WTC11 (cell line): ENCODE measurements at places on chromosomes 11 and 22. TPM values are rescaled to one million over a fixed set of nuclear protein-coding genes. Genes with fewer than 3 reads are reported as not detected.

DNA sequence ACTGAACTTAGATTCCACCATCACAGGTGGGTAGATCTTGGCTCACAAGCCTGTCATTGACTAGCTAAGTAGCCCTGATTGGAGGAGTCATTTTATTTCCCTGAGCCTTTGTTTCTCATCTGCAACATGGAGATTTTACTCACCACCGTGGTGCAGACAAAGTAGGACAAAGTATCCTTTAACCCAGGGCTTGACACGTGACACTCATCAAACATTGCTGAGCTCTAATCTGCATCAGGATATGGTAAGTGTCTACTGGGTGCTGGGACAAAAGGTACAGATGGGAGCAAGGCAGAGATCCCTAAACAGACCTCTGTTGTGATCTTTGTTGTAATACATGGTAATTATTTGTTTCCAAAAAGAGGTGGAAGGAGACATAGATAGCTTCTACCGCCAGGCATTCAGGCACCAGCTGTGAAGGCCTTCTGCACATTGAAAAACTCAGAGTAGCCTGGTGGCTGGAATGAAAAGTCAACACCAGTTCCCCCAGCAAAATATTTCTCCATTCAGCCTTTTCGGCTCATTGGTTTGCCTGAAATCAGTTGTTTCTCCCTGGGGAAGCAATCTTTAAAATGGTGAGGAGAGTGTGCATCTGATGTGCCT lies 18.3 kb upstream of the MICAL2 start:
- no peak for DNase-seq

Gene CDC42EP1
- total RNA-seq, result 9.6 to 12.7 TPM (median 10.4 TPM) in 3 replicates

Gene PCNX3
- 44.6 to 51.6 TPM (median 45.8 TPM) in 3 replicates for total RNA-seq

DNA sequence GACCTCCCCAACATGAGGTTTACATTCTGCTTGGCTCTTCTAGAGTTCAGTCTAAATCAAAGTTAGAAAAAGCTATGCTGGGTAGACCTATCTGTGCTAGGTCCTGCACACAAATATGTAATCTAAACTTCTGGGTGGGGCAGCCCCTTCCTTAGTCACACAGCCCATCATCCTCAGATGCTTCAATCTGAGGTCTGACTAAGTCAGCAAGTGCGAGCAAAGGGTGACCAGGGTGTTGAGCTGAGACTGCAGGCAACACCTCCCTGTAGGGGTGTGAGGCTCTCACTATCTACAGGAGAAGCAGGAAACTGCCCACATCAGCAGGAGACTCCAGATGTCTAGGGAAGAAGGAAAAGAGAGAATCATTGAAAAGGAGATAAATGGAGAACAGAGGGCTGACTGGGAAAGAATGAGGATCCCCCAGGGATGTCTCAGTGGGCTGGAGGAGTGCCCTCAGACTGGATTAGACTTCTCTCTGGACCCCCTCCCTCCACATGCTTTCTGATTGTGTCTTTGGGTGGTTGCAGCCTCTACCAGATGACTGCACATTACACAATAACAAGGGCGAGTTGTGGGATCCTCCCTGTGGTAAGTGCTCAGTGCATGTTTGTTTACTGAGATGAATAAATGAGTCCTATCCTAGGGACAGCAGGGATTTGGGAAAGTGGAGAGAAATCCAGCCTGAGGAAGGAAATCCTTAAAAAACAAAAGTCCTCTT lies 266.2 kb upstream of the PLET1 start:
- no peak for DNase-seq

Gene BDNF
- 4.6 to 5.0 TPM (median 4.8 TPM) in 3 replicates for total RNA-seq

Gene GLYATL2
- total RNA-seq, result 0.14 to 0.37 TPM (median 0.20 TPM) in 3 replicates

Gene MIEF1
- 31.5 to 38.7 TPM (median 31.9 TPM) in 3 replicates for total RNA-seq

- peak; percentile 25 for DNase-seq
These were observed 100.0 kb downstream of the GRIK4 start for GRCh38 chr11:120611581-120611980.

Gene MRGPRF
- total RNA-seq, result 3.8 to 6.5 TPM (median 5.5 TPM) in 3 replicates

DNA sequence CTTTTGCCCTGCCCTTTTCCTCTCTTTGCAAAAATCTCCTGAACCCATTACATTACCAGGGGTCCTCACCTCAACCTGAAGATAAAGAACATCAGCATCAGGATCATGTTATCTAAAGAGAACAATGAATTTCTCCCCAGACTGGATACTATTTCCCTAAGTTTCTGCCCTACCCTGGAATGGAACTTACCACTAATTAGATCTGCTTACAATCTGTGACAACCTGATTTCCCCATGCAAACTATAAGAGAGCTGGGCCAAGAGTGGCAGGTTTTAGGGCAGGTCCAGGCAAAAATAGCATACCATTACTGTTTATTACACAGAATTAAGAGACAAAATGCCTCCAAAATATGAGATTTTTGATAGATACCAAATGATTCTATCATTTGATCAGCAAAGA lies 58.0 kb upstream of the GDPD4 start:
- no peak for DNase-seq

Gene RFPL2
- total RNA-seq, result 0.39 to 0.48 TPM (median 0.41 TPM) in 3 replicates

- no peak for DNase-seq
These were observed 18.6 kb downstream of the TUBGCP6 start for GRCh38 chr22:50226063-50226874.

Gene C22orf15
- 2.7 to 3.6 TPM (median 3.5 TPM) in 3 replicates for total RNA-seq

Gene MN1
- 16.3 to 21.3 TPM (median 16.7 TPM) in 3 replicates for total RNA-seq

- no peak for DNase-seq
These were observed 15.3 kb downstream of the RTN4RL2 start for GRCh38 chr11:57475671-57476046.

- peak; percentile 35 for DNase-seq
These were observed 76.9 kb downstream of the DSCAML1 start for GRCh38 chr11:117720061-117720511.

Gene SHANK2
- total RNA-seq, result 57.5 to 69.3 TPM (median 64.8 TPM) in 3 replicates

Gene HBE1
- 1.5 to 3.1 TPM (median 1.7 TPM) in 3 replicates for total RNA-seq

DNA sequence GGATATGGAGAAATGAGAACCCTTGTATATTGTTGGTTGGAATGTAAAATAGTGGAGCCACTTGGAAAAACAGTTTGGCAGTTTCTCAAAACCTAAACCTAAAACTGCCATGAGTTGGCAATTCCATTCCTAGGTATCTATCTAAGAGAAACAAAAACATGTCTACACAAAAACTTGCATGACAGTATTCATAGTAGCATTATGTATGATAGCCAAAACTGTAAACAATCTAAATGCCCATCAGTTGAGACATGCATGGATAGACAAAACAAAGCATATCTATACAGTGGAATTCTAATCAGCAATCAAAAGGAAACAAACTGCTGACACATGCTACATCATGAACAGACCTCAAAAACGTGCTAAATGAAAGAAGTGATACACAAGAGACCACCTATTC lies 34.9 kb downstream of the TRAF6 start:
- DNase-seq, result no peak

Gene CAPN5
- 24.0 to 27.4 TPM (median 24.3 TPM) in 3 replicates for total RNA-seq

- DNase-seq, result no peak
These were observed 228.6 kb upstream of the DDI1 start for GRCh38 chr11:103807806-103808205.

Gene TRPM5
- total RNA-seq, result 0.07 to 0.09 TPM in 2 of 3 replicates, not detected in the other

- no peak for DNase-seq
These were observed 204.9 kb downstream of the LARGE1 start for GRCh38 chr22:33715237-33715985.

GRCh38 chr11:102114032-102114431 lies 3.8 kb downstream of the YAP1 start:
- DNase-seq, result no peak

GRCh38 chr11:102891736-102892135 lies 17.0 kb upstream of the MMP12 start:
- no peak for DNase-seq

Gene YPEL1
- total RNA-seq, result 7.7 to 17.7 TPM (median 15.5 TPM) in 3 replicates

- no peak for DNase-seq
These were observed 28.7 kb downstream of the EIF3F start for GRCh38 chr11:8015753-8016239.

Gene RBM4B
- 14.1 to 21.3 TPM (median 20.3 TPM) in 3 replicates for total RNA-seq

DNA sequence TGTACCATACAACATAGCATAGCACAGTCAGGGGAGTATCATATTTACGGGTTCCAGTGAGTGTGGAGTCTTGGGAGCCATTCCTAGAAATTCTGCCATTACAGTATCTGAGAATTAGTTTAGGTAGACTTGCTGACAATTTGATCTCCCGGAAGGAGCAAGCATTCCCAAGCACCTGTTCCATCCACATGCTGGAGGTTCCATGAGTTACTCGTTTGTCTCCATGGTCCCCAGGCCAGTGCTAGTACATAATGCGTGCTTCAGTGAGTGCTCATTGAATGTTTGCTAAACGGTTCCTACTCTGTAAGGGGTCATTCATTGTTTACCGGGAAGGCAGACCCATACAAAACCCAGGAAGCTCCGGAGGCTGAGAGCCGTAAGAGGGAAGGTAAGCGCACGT lies 27.4 kb upstream of the MYOD1 start:
- DNase-seq, result no peak

DNA sequence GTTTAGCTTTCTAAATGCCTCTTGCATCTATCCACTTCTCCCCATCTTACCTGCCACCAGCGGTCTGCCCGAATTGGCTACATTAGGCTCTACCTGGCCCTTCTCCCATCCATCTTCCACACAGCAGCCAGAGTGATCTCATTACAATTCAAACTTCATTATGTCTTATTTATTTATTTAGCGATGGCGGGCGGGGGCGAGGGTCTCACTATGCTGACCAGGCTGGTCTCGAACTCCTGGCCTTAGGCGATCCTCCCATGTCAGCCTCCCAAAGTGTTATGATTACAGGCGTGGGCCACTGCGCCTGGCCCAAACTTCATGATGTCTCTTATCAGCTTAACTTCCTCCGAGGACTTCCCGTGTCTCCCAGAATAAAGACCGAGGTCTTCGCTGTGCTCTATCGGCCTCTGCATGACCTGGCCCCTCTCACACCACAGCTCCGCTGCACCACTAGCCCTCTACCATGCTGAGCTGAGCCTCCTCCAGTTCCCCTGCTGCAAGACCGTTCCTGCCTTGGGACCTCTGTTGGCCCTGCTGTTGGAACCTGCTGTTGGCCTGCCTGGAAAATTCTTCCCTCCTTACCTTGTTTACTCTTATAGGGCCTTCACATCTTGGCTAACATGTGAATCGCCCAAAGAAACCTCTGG lies 870 bp upstream of the CTTN start:
- peak; percentile 37 for DNase-seq

DNA sequence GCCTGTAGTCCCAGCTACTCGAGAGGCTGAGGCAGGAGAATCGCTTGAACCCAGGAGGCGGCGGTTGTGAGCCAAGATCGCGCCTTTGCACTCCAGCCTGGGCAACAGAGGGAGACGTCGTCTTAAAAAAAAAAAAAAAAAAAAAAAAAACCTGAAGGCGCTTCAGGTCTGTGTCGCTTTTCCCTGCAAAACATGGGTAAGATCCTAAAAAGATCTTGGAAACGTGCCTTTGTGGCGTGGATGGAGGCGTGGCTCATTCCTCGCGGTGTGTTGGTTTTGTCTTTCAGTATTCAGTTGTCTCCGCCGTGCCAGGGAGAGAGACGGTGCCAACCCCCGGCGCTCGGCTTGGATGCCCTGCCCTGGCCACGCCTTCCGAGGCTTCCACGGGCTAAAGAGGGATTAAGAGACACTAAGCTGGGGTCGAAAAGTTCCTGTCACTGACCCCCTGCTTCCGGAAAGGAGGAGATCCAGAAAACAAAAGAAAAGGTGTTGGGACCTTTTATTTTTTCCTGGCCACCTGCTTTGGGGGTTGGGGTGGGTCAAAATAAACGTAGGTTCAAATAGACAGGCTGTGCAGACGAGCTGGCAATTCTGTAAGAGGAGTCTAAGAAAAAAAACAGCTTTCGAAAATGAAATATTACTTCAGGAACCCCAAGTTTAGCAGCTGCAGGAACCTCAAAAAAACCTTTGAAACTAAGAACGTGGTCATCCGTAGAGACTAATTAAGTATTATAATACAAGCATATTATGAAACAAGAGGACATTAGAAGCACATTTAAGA lies 1.1 kb upstream of the SLC35F2 start:
- DNase-seq, result peak; percentile 51
